Kasumi-1 (cell line): ENCODE measurements at places on chromosomes 7 and 10.

GRCh38 chr10:48289501-48290238, 15.2 kb upstream of the FRMPD2 start:
- DNase-seq, result peak; percentile 65

DNA sequence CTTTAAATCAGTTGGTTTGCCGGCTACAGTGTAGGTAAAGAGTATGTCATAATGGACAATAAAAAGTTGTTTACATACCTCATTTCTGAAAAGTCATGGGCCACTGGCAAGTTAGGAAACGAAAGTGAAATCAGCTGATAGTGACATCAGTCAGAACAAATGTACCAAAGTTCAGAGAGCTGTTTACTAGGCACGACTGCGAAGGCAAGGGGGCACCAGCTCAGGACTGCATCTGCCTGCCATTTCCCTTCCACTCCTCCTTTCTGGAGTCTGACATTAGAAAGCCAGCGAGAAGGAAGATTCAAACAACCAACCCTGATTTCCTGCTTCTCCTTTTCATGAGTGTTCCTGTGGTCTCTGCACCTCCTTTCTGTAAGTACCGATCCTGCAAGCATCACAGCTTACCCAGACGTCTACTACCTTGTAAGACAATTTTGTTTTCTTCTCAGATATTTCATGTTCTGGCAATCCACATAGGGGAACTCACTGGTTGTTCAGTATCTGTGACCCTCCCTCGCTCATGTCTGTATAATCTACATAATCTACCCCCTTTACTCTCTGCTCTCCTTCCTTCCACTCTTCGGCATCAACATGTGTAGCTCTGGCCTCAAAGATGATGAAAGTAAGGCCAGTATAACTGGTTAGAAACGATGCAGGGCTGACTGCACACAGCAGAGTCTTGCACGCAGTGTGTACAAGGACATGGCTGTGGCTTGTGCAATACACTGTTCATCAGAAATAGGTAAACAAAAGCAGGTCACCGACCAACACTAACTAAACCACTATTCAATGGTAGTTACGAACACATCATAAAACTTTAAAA, at the start of gene TMEM140:
TMEM140 (plus strand) TSS at position 174 of the 823 bp plus-strand sequence. CDS start 16,370 bp downstream, outside the sequence.
- peak; percentile 41 for DNase-seq

- DNase-seq, result no peak
Measured at GRCh38 chr10:80542652-80543318, 5.1 kb downstream of the SH2D4B start.

DNA sequence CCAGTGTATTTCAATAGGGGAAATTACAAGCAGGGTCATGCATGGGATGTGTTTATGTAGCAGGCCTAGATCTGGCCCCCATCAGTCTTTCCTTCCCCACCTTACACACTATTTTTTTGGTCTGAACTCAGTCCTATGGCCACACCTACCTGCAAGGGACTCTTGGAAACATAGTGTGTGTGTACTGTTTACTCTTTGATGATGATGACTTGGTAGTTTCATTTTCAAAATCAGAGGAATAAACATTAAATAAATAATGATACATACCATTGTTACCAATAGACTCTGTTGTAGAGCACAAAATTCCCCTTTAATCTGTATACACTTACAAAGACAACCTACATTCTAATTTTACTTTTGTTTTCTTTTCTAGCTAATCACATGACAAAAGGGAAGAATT, 191.0 kb downstream of the ZEB1 start:
- no peak for DNase-seq

- peak; percentile 16 for DNase-seq
Measured at GRCh38 chr10:132685101-132685891, 100.7 kb downstream of the NKX6-2 start.

DNA sequence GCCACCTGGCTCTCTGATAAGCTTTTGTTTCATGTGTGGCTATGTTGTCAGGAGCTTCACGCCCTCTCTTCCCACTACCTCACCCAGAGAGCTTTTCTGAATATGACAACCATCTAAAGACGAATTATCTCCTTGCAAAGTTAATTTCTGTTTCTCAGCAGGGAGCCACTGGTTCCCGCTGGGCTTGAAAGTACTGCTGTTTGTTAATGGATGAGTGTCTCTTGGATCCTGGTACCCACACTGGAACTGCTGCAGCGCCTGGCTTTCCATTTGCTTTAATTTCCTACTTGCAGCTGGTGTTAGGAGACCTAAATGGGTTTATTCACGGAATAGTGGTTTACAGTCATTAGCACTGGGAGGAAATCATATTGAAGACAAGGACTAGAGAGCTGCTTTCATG, 267.9 kb upstream of the LRGUK start:
- no peak for DNase-seq

DNA sequence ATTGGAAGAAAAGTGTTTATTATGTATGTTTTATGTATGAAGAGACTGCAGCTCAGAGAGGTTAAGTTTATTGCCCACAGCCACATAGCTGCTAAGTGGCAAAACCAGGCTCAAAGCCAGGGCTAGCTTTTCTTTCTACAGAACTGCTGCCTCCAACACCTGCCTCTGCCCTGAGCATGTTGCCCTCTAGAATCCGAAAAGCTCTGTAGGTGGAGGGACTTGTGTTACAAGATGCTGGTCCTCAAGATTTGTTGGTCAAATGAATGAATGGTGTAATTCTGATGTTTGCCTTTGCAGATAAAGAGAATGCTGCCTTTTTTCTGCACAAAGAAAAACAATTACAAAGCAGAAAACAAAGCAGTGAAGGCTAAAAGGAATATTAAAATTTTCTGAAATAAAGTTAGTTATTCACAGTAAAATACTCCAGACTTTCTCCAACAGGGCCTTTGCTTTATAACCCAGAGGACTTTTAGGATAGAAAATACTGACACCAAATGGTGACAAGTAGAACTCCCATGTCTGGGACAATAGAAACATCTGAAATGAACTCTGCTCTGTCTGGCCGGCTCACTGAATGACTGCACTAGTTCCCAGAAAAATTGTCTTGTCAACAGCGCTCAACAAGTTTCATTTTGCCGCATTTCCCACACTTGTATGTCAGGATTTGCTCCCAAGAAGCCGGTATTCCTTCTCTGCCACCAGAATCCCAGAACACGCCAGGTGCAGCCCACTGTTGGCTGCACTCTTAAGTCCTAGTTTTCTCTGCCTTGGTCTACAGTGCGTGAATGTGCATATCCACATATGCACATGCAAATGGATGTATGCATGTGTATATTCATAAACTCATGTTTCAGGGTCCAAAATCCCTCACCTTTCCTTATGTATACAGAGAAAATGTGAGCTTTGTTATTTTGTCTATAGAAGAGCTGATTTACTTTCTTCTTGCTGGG, 11.0 kb upstream of the DNTT start:
- DNase-seq, result peak; percentile 91

GRCh38 chr7:81005254-81005653, 86.4 kb upstream of the SEMA3C start:
- no peak for DNase-seq

GRCh38 chr10:30770816-30771215, 141.3 kb upstream of the LYZL2 start:
- no peak for DNase-seq

- no peak for DNase-seq
Measured at GRCh38 chr7:87735360-87735759, 107.2 kb downstream of the RUNDC3B start.

- DNase-seq, result no peak
Measured at GRCh38 chr7:70640266-70640833, 491.6 kb upstream of the GALNT17 start.

DNA sequence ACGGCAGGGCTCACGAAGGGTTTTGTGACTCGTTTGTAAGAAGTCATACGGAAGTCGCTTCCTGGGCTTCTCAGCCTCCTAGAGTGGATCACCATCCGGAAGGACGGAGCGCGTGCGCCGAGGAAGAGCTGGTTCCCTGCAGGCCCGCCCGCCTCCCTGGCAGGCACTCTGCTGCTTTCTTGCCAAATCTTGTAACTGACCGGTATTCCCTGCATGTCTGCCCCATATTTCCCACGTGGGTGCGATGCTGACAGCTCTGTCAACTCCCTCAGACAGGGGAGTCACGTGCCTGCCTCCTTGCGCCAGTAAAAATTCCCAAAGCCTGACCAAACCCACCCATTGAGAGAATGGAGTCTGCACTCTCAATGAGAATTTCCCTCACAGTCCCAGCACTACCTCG, 12.7 kb downstream of the SHH start:
- DNase-seq, result no peak

DNA sequence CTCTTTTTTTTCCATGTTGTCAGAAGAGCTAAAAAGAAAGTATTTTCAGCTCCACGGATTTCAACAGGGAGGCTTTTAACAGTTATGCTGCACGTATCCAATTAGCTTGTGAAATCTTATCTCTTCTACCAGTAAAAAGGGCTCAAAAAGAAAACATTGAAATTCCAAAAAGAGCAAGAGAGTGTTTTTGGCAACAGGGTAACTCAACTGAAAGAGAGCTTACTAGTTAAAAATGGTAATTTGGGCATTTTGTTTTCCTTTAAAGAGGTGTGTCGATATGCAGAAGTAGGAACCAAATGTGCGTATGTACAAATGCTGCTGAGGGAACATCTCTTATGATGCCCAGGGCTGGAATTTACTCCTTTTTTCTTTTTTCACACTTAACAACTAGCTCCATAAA, 292.8 kb downstream of the PRKG1 start:
- DNase-seq, result no peak

- no peak for DNase-seq
Measured at GRCh38 chr7:146057958-146058357, 58.6 kb upstream of the CNTNAP2 start.

DNA sequence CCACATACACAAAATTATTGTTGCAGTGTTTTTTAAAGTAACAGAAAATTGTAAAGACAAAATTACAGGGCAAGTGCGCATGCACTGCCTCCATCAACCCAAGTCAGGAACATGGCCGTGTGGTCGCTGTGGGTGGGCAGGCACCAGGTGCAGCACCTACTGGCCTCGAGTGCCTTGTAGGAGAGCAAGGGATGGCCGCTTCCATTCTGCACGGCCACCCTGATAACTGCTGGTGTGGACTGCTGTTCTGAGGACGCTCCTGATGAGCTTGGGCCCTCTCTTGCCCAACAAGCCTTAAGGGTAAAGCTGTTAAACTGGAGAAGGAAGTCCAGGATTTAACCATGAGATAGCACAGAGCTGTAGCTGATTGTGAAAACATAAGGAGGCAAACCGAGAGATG, 124.6 kb upstream of the PPP1R9A start:
- DNase-seq, result no peak

DNA sequence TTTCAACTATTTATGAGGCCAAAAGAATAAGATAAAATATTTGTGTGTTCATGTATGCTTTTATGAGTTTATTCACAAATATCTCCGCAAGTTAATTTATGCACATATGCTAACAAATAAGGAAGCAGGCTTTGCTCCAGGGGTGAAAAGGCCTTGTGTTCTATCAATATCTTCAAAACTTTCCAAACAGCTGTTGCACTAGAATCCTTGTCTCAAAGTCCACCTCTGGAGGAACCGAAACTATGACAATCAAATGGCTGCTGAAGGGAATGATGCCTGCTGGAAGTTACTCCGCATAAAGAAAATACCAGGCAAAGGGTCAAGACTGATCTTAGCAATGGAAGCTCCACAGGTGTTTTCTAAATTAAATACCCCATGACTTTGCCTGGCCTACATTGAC, 145.0 kb upstream of the GHITM start:
- DNase-seq, result no peak

DNA sequence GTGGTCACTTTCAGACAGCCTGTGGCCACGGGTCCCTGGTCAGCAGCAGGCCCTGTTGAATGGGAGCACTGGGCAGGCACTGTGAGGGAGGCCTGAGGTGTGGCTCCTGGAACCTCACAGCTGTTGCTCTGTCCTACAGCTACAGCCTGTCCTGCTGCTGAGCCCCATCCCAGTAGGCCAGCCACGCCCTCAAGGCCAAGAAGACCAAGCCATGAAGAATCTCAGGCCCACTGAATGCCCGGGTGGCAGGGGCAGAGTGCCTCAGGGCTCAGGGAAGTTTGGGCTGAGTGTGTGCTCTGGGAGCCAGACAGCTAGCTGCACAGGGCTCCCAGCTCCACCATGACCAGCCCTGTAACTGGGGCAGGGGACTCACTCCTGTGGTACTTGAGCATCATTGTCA, 363.5 kb upstream of the NUPR2 start:
- DNase-seq, result no peak

GRCh38 chr7:106590209-106590816, 70.6 kb downstream of the CCDC71L start:
- no peak for DNase-seq

DNA sequence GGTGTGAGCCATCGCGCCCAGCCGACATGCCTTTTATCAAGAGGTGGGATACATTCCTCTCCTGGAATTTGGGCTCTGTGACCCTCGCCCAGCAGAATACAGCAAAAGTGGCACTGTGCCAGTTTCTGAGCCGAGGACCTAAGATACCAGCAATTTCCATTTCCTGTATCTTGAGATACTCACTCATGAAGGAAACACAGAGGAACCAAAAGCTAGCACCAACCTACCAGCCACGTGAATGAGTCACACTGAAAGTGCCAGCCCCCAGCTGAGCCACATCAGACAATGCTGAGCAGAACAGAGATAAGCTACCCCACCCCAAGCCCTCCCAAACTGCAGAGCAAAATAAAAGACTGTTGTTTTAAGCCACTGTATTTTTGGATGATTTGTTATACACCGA, 56.3 kb downstream of the CACUL1 start:
- peak; percentile 79 for DNase-seq

DNA sequence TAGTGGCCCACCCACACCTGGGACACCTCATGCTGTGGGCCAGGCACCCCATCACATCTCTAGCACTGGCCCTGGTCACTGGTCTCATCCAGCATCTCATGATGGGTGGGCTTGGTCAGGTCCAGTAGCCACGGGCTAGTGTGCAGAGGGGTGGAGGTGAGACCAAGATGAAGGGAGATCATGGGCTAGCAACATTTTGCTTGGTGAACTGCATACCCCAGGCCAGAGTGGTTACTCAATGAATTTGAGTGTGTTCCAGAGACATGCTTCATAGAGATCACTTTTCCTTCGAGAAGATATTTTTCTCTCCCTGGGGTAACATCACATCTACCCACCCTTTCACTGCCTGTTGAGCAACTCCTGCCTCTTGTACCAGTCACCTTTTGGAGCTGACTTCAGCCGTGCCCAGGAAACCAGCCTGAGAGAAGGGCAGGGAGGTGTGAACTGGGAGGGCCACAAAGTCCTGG, 44.2 kb downstream of the MINDY4 start:
- DNase-seq, result no peak

DNA sequence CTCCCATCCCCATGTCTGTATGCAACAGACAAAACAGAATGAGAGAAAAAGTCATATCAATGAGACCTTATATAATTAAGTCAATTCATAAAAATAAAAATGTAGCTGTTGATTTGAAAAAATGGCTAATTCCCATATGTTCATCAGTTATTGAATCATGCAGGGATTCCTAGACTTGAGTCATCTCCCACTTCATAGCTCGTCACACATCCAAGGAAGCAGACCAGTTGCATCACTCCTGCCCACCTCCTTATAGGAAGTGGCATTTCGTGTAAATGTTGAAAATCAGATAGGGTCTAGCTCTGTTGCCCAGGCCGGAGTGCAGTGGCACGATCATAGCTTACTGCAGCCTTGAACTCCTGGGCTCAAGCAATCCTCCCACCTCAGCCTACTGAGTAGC, 56.1 kb upstream of the SH2B2 start:
- no peak for DNase-seq

- DNase-seq, result no peak
Measured at GRCh38 chr10:51510231-51510630, 189.2 kb downstream of the CSTF2T start.
